ENCODE measurements at places on chromosomes 7 and 10.

DNA sequence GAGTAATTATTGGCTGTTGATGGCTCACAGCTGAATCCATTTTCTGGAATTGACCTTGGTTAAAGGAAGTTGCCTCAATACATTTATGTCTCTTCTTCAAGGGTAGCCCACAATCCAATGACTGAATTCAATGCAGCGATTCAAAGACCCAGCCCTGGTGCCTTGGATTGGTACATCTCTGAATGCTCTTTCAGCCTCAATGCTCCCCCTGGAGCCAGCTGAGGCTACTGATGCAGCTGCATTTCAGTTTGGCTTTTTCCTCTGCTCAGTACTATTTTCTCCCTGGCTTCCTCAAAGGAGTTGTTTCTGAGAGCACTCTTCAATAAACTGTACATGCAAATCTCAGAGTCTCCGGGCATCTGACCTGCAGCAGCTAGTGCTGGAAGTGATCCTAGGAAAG lies 633 bp upstream of the EBLN1 start:
- DNase-seq, result no peak

DNA sequence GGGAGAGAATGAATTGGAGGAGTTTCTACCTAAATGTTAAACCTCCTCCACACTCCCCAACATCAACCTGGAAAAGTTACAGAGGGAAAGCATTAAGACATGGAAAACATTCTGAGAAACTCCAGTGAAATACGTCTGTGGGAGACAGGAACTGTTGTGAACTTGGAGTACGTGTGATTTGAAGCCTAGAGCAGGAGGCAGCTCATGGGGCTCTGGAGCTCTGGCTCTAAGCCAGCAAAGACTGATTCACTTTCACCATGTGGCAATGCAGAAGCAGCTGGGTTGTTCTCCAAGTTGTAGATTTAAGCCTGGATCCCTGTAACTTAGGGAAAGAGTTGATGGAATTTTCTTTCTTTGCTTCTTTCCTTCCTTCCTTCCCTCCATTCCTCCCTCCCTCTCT lies 503.2 kb downstream of the NRG3 start:
- no peak for DNase-seq

DNA sequence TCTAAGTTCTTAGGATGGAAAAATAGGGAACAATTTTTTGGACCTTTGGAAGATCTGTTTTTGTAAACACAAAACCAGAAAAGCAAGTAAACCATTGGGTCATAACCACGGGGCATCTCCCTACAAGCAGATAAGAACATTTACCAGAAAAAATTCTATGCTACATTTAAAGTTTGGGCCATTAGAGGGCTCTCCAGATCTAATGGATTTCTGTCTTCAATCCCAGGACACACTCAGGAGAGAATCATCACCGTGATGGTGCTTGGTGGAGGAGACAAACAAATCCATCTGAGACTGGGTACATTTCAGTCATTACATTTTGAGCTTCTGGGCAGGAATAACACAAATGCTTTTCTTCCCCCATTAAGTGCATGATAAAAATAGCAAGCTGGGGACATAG lies 178.4 kb upstream of the TARP start:
- no peak for DNase-seq

GRCh38 chr7:93147363-93147762 lies 822 bp downstream of the SAMD9L start:
- DNase-seq, result peak; percentile 14

DNA sequence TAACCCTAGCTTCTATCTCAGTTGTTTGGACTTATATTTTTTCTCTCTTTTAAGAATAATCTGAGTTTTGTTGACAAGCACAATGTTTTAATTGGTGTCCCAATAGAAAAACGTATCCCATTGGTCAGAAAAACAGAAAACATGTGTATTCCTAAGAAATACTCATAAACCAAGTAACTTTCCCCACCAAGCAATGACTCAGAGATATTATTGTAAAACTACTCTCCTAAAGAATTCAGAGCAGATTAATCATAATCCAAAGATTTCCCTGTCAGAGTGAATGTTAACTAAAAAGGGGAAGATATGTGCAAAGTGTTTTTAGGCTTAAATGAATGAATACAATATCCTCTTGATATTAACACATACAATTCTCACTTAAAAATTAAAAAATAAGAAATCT lies 29.4 kb upstream of the MBL2 start:
- no peak for DNase-seq

DNA sequence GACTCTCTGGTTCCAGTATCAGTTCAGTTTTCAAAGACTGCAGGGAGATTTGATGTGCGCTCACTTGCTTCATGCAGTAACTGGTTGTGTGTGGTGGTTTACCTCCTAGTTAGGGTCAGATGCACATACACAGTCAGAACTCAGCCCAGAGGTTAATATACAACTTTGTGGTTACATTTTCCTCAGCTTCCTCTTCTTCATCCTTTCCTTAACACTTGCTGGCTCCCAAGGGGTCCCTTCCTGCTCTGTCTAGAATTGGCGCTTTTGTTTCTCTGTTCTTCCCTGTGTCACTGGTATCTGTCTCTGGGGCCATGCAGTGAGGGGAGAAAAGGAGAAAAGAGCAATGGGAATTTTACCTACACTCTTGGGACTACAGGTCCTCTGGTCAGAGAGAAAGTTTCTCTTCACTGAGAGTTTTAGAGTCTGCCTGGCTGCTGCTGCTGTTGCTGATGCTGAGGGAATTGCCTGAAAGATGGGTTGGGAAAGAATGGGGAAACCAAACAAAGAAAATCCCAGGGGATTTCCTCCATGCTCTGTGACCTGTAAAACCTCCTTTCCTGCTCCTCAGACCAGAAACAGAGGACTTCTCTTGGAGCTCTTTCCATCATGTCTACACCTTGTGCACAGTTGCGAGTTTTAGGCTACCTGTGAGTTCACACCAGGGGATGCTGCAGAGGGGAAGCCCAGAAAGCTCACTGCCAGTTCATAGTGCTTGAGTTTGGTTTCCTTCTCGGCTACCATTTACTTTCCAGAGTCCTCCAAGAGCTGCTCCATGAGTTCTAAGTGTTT lies 74.6 kb downstream of the WDFY4 start:
- no peak for DNase-seq

All from AG09319 (cell line).